Ascending aorta (tissue), 2 donors: ENCODE measurements at places on chromosomes 2 and 18.

- no peak for DNase-seq
- no peak overlapping the region for H3K27ac ChIP-seq
Observed at GRCh38 chr18:61471942-61472341, 138.7 kb downstream of the CDH20 start.

GRCh38 chr2:162734866-162735265, 103.7 kb downstream of the KCNH7 start:
- no peaks in the 10 kb centered on the region for H3K4me1 ChIP-seq
- no peak for DNase-seq
- H3K36me3 ChIP-seq, result no peaks in the 10 kb centered on the region
- H3K27me3 ChIP-seq, result no peaks in the 10 kb centered on the region
- no peak overlapping the region for H3K4me3 ChIP-seq
- no peak overlapping the region for H3K27ac ChIP-seq

GRCh38 chr2:30615926-30616325, 168.9 kb downstream of the LCLAT1 start:
- H3K27me3 ChIP-seq, result no peaks in the 10 kb centered on the region
- no peak for DNase-seq
- no peak overlapping the region for H3K4me3 ChIP-seq
- no peaks in the 10 kb centered on the region for H3K4me1 ChIP-seq

DNA sequence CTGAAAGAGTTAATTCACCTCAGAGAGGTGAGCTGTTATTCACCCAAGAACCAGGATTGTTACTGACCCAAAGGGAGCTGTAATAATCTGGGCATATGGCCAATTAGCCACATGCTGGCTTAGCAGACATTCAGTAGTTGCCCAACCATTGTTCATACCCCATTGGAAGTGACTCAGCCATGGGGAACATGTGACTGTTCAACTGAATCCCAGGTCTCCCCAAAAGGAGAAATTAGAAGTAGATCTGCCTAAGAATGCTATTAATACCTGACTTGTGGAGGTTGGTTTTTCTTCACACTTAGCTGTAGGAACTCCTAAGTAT, 272.6 kb upstream of the UBE2E3 start:
- no peaks in the 10 kb centered on the region for H3K36me3 ChIP-seq
- no peak overlapping the region for H3K4me3 ChIP-seq
- no peak overlapping the region for H3K27ac ChIP-seq

DNA sequence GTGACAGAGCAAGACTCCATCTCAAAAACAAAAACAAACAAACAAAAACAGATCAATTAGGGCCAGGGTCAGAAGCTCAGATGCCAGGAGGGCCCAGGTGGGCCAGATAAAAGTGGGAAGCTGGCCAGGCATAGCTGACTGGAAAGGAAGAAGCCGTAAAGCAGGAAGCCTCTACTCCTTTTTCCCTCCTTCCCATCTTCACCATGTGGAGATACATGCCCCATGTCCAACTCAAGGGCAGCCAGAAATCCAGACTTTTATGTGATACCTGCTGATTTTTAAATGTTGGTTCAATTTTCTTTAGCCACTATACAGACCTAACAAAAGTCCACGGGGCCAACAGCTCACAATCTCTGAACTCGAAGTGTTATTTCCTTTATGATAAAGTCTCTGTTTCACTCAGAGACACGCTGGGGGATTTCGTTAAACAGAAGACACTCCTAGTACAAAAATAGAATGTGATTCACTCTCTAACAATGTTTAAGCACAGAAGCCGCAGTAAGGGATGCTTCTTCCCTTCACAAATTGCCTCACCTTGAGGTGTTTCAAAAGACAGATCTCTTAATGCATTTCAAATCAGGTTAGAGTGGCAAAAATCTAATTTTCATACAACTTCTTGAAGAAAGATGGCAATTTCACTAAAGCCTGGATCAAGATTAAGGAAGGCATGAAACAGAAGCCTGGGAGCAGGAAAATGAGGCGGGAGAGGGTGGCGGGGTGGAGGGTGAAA, 14.0 kb downstream of the TMEM247 start:
- H3K4me1 ChIP-seq, result peaks cover 3% of the 10 kb centered on the region
- no peaks in the 10 kb centered on the region for H3K27me3 ChIP-seq
- peak; percentile 16 for DNase-seq
- H3K4me3 ChIP-seq, result no peak overlapping the region
- no peak overlapping the region for H3K27ac ChIP-seq
